Bronchial epithelial cell (primary cell): ENCODE measurements at places on chromosomes 5 and 9. TPM values are rescaled to one million over a fixed set of nuclear protein-coding genes. Genes with fewer than 3 reads are reported as not detected.
A peak's percentile ranks its signal among the peaks of the same experiment; 100 is the strongest.

The GFI1B gene
- total RNA-seq: not detected in 2 replicates

The ABCA1 gene
- 34.2 and 40.6 TPM in 2 replicates for total RNA-seq

The ARHGEF37 gene
- 9.2 and 29.1 TPM in 2 replicates for total RNA-seq

- DNase-seq: no peak
Observed at GRCh38 chr5:167241436-167242067, 1049.9 kb upstream of the WWC1 start.

GRCh38 chr9:77725046-77725694 lies 77.0 kb upstream of the GNA14 start:
- no peak for DNase-seq

DNA sequence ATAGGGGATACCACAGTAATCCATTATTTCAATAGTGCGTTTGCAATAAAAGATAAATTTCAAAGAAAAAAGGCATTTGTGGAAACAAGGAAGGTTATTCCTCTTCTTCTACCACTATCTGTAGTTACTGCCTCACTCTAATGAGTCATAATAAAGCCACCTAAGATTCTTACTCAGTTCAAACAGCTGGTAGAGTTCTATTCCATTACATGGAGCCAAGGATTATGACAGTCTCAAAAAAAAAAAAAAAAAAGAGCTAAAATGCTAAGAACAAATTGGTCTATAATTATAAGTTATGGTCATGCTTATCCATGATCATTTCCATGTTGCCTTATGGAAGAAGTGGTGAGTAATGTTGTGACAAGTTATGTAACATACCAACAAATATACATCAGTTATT lies 46.3 kb downstream of the DENND1A start:
- peak; percentile 43 for DNase-seq

DNA sequence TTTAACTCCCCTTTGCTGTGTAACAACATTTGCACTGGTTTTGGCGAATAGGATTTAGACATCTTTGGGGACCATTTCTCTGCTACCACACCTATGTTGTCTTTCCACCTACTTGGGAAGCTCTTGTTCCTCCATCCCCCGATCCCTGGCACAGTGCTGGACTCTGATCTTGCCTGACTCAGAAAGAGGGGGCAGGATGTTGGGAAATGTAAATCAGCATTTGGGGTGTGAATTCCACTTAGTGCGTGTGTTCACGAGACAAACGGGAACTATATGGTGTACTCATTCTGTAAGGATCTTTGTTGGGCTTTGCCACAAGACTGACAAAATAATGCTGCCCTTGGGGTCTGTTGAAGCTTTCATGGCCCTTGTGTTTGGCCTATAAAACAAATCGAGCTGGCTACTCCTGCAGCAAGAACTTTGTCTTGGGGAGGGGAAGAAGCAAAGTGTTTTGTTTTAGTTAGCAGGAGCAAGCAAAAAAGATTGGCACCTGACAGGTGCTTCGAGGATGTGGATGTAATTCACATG lies 18.5 kb downstream of the TMEM268 start:
- peak; percentile 63 for DNase-seq
